Esophagus muscularis mucosa (tissue), 4 donors: ENCODE measurements at places on chromosomes 13 and 19. TPM values are rescaled to one million over a fixed set of nuclear protein-coding genes. Genes with fewer than 3 reads are reported as not detected.

DNA sequence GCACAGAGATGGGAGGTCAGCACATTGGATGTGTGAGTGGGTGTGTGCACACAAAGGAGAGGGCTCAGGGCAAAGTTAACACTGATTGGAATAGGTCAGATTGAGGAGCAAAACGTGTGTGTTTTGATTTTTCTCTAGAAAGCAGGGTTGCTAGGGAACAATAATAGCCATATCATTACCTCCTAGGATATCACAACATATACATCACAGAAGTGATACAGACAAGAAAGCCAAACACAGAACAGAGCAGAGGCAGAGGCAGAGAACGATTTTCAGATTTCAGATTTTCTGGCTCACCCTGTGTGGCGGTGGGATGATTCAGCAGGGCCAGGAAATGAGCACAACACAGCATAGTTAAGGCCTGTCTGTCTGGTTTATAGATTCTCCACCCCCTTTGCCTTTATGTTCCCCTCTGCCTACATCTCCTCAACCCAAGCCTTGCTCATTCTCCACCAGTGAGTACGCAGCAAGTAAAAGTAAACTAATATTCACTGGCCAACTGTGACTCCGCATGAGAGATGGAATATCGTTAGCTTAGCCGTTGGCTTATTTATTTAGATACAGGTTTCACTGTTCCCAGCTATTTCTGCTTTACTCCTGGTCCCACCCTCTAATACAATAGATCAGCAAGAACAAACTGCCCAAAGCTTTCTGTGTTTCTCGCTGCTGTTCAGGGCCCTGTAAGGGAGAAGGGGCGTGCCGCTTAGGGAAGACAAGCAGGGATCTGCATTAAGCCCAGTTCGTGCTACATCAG lies 182.7 kb upstream of the TSC22D1 start:
- H3K4me1 ChIP-seq: peaks cover 10% of the 10 kb centered on the region
- no peaks in the 10 kb centered on the region for H3K27me3 ChIP-seq
- DNase-seq: no peak
- H3K36me3 ChIP-seq: no peaks in the 10 kb centered on the region

GRCh38 chr13:38872693-38873092 lies 117.9 kb downstream of the STOML3 start:
- DNase-seq: no peak
- no peak overlapping the region for H3K27ac ChIP-seq
- H3K36me3 ChIP-seq: no peaks in the 10 kb centered on the region
- no peaks in the 10 kb centered on the region for H3K27me3 ChIP-seq
- H3K4me1 ChIP-seq: no peaks in the 10 kb centered on the region
- no peak overlapping the region for H3K4me3 ChIP-seq

DNA sequence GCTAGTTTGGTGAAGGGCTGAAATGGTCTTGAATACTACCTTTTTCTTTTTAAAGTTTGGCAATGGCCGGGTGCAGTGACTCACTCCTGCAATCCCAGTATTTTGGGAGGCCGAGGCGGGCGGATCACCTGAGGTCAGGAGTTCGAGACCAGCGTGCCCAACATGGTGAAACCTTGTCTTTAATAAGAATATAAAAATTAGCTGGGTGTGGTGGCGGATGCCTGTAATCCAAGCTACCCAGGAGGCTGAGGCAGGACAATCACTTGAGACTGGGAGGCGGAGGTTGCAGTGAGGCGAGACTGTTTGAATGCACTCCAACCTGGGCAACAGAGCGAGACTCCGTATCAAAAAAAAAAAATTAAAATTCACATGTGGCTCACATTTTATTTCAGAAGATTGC lies 880 bp upstream of the ZNF723 start:
- no peak for DNase-seq
- no peak overlapping the region for H3K27ac ChIP-seq
- peaks cover 9% of the 10 kb centered on the region for H3K27me3 ChIP-seq

- DNase-seq: no peak
- H3K27ac ChIP-seq: no peak overlapping the region
- H3K4me3 ChIP-seq: no peak overlapping the region
- no peaks in the 10 kb centered on the region for H3K27me3 ChIP-seq
These were observed 4.5 kb upstream of the PRKD2 start for GRCh38 chr19:46721269-46722003.

DNA sequence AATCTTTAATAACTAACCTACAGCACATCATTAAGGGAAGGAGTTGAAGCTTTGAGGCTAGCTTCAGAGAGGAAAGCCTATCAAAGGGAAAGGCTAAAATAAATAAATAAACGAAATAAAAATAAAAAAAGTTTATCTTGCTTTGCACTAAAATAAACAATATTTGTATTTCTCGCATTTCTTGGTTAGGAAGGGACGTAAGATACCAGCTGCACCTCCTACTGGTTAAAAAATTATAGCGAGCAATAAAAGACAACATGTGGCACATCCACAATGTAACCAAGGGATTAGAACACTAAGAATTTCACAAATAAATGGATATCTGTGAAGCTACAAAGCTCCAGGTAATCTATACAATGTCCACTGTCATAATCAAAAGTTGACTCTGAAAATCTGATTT lies 194.5 kb downstream of the DACH1 start:
- H3K27ac ChIP-seq: no peak overlapping the region
- no peak overlapping the region for H3K4me3 ChIP-seq
- H3K27me3 ChIP-seq: no peaks in the 10 kb centered on the region
- no peaks in the 10 kb centered on the region for H3K4me1 ChIP-seq
- H3K36me3 ChIP-seq: no peaks in the 10 kb centered on the region
- DNase-seq: no peak

The DKKL1 gene
- total RNA-seq: 0.83 TPM

The UBE2M gene
- 54.9 TPM for total RNA-seq

GRCh38 chr13:97648881-97649224 lies 214.9 kb downstream of the RAP2A start:
- no peak overlapping the region for H3K27ac ChIP-seq
- no peaks in the 10 kb centered on the region for H3K4me1 ChIP-seq
- no peak for DNase-seq
- no peaks in the 10 kb centered on the region for H3K27me3 ChIP-seq

GRCh38 chr19:31146546-31147183 lies 202.6 kb downstream of the TSHZ3 start:
- no peak overlapping the region for H3K27ac ChIP-seq
- no peak overlapping the region for H3K4me3 ChIP-seq
- H3K27me3 ChIP-seq: no peaks in the 10 kb centered on the region

GRCh38 chr13:112073245-112074138 lies 6.5 kb downstream of the SOX1 start:
- H3K27ac ChIP-seq: no peak overlapping the region
- no peak for DNase-seq
- peaks cover 48% of the 10 kb centered on the region for H3K27me3 ChIP-seq
- H3K36me3 ChIP-seq: no peaks in the 10 kb centered on the region

The ZSCAN5B gene
- total RNA-seq: 1.2 TPM

The PGLYRP2 gene
- not detected for total RNA-seq

GRCh38 chr13:99617474-99618255 lies 116.4 kb downstream of the TM9SF2 start:
- H3K27me3 ChIP-seq: no peaks in the 10 kb centered on the region
- no peak overlapping the region for H3K27ac ChIP-seq
- peaks cover 27% of the 10 kb centered on the region for H3K4me1 ChIP-seq
- no peak for DNase-seq
- no peaks in the 10 kb centered on the region for H3K36me3 ChIP-seq
- no peak overlapping the region for H3K4me3 ChIP-seq

DNA sequence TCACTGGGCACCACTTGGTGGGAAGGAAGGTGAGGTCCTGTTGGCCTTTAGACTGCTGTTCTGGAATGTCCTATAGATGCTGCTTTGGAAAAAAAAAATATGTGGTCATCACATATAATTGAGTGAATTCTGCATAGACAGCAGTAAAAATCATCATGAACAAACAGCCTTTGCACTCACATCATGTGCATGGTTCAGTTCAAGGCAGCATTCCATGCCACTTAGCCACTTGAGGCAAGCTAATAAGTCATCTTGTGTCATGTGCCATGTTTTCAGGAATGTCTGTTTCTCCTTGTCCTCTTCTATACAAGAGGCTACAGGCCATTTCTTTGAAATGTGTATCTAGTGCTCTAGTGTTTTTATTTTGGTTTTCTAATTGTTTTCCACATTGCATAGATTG lies 43.9 kb upstream of the TSC22D1 start:
- no peaks in the 10 kb centered on the region for H3K4me1 ChIP-seq
- no peaks in the 10 kb centered on the region for H3K27me3 ChIP-seq
- no peak for DNase-seq
- H3K27ac ChIP-seq: no peak overlapping the region
- no peak overlapping the region for H3K4me3 ChIP-seq

DNA sequence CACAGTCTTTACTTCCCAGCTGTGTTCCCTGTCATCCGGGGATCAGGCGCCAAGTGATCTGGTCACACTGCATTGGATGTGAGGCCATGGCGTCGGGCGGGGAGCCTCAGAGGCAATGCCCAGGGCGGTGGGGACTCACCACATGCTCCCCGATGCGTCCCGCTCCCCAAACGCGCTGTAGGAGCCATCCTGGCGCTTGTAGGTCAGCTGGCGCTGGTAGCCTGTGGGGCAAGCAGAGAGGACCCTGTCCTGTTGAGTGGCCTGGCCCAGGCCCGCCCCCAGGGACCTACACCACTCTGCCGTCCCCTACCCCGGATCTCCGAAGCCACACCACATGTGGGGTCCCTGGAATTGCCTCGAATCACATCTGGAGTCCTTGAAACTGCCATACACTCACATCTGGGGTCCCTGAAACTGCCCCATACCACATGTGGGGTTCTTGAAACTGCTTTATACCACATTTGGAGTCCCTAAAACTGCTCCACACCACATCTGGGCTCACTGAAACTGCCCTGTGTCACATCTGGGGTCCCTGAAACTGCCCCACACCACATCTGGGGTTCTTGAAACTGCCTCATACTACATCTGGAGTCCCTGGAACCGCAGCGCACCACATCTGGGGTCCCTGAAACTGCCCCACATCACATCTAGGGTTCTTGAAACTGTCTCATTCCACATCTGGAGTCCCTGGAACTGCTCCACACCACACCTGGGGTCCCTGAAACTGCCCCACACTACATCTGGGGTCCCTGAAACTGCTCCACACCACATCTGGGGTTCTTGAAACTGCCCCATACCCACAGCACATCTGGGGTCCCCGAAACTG lies 33.2 kb downstream of the F2RL3 start:
- H3K27me3 ChIP-seq: no peaks in the 10 kb centered on the region
- H3K27ac ChIP-seq: no peak overlapping the region
- H3K4me1 ChIP-seq: no peaks in the 10 kb centered on the region
- H3K36me3 ChIP-seq: no peaks in the 10 kb centered on the region
- no peak for DNase-seq

GRCh38 chr13:20566468-20566897 lies 474 bp upstream of the IFT88 start:
- peak; percentile 92 for DNase-seq
- H3K4me1 ChIP-seq: peaks cover 18% of the 10 kb centered on the region
- H3K27ac ChIP-seq: peak overlapping the region; percentile 96
- H3K4me3 ChIP-seq: peak overlapping the region; percentile 74
